Stimulated activated CD4-positive, alpha-beta T cell treated with anti-CD3 and anti-CD28 coated beads, Interleukin-1b, Interleukin-23, amount 100 ng/mL, for 24 hours (primary cell): ENCODE measurements at places on chromosomes 5 and 9.

DNA sequence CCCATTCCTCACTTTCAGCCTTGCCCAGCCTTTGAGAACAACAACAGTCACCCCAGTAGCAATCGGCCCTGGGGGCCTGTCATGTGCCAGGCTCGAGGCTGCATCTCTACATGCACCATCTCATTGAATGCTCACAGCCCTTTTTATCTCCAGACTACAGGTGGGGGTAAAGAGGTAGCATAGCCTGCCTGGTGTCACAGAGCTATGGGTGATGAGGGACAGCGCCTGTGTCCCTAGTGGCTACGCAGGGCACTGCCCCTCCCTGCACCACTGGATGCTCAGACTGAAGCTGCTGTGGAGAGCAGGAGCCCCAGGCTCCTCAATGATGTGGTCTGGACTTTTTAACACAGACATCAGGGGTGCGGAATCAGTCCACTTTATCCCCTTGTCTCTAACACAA, 2.8 kb downstream of the CAMK2A start:
- no peak for DNase-seq

DNA sequence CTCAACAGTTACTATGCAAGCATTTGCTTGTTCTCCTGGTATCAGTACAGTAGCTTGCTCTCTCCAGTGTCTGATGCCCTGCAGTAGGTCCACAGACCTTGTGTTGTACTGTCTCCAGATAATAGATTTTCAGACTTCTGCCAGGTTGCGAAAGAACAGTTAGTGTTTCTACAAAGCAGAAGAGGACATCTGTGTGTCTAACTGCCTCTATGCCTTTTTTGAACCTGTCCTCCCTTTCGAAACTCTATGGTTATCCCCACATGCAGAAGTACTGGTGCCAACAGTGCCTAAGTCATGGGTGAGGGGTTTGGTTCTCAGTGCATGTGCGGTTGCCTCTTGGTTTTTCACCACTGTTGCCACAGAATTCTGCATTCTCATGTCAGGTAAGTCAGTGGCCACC, 45.9 kb downstream of the KCNN2 start:
- DNase-seq, result no peak

GRCh38 chr5:142736247-142736632, 33.9 kb upstream of the ARHGAP26 start:
- no peak for DNase-seq

- DNase-seq, result no peak
These were observed 218.4 kb downstream of the CACNA1B start for GRCh38 chr9:138095813-138096518.

- no peak for DNase-seq
These were observed 76.4 kb downstream of the PRRT1B start for GRCh38 chr9:131621551-131622358.

DNA sequence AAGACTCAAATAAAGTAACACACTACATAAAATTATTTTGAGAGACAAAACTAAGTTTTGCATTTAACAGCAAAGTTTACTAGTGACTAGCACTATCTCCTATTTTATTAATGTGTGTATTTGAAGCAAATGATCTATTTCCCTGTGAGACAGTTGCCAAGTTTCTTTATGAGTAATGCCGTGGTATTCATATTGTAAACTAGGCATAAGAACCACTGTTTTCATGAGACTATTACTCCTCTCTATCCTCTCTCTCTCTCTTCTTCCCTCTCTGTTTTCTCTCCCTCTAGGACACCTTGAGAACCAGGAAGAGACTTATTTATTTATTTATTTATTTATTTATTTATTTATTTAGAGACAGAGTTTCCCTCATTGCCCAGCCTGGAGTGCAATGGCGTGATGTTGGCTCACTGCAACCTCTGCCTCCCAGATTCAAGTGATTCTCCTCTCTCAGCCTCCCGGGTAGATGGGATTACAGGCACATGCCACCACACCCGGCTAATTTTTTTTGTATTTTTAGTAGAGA, 61.1 kb downstream of the MLANA start:
- no peak for DNase-seq

DNA sequence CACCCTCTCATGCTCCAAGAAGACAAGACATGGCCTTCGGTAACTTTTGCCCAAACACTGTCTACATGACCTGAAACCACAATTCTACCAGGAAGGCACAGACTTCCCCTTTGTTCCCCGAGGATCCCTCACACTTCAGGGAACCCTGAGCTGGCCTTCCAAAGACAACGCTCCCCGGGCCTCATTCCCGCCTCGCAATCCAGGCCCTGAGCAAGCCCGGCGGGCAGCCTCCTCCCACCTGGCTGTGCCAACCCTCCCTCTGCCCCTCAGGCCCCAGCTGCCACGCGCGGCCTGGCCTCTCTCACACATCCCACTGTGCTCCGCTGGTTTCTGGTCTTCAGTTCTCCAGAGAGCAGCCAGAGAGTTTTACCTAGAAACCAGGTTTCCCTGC, 7.3 kb downstream of the QSOX2 start:
- no peak for DNase-seq

GRCh38 chr5:82799361-82800077, 277.7 kb downstream of the TMEM167A start:
- no peak for DNase-seq

GRCh38 chr9:113895526-113895925, 19.4 kb downstream of the ZNF618 start:
- no peak for DNase-seq

GRCh38 chr9:28329323-28329722, 756.0 kb upstream of the C9orf72 start:
- DNase-seq, result no peak

- no peak for DNase-seq
These were observed 612 bp upstream of the BBLN start for GRCh38 chr9:128159522-128159783.

DNA sequence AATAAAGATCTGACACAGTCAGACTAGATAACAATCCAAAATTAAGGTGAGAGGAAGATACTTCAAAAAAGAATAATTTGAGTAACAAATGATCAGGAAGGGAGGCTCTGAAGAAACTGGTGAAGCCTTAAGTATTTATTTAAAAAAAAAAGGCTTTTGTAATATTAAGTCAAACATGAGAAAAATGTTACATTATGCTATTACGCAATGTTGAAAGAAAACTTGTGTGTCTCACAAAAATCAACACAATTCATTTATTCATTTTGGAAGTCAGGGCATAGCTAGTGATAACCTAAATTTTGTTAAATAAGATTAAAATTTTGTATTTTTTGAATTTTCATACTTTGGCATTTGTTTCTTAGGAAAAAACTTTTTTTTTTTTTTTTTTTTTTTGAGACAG, 28.2 kb downstream of the WDR41 start:
- no peak for DNase-seq

DNA sequence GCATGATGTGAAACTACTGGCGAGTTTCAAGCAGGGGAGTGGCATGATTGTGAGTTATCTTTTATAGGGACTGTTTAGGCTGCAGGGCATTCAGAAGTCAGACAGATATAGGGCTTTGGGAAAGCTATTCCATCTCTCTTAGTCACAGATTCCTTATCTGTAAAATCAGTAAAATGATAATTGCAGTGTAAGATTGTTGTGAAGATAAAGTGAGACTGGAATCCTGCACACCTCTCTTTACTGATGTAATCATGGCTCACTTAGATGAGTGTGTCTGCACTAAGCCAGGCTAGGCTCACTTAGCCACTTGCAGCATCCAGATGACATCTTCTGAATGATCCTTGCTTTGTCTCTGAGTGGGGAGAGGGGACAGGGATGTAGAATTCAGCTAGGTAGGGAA, 81.8 kb upstream of the MAMDC2 start:
- no peak for DNase-seq

GRCh38 chr5:142794537-142794936, 24.4 kb downstream of the ARHGAP26 start:
- no peak for DNase-seq

GRCh38 chr9:37187713-37188439, 67.5 kb downstream of the ZCCHC7 start:
- DNase-seq, result no peak

DNA sequence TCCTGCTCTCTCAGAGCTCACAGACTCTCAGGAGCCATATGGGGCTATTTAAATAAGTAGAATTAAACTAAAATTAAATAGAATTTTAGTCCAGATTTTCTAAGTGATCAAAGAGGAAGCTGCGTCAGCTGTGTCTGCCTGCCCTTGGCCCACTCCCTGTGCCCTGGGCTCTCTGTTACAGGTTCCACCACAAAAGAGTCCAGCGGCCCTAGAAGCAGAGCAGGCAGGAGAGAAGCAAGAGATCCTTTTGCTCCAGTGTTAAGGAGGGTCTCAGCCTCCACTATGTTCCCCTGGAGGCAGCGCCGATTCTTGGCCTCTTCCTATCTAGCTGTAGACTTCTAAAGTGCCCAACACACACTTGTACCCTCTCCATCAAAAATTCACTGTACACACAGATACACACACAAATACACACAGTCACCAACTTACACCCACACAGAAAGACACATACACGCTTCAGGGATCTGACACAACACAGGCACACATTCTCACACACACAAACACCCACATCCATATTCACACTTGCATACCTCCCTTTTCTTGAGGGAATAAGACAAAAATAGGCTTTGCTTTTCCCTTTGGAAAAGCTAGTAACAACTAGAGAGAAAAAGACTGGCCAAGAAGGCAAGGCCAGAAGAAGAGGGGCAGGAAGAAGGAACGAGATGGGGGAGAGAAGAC, 5.5 kb upstream of the TNIP1 start:
- no peak for DNase-seq

GRCh38 chr5:139459451-139459934, 3.0 kb downstream of the ECSCR start:
- no peak for DNase-seq

DNA sequence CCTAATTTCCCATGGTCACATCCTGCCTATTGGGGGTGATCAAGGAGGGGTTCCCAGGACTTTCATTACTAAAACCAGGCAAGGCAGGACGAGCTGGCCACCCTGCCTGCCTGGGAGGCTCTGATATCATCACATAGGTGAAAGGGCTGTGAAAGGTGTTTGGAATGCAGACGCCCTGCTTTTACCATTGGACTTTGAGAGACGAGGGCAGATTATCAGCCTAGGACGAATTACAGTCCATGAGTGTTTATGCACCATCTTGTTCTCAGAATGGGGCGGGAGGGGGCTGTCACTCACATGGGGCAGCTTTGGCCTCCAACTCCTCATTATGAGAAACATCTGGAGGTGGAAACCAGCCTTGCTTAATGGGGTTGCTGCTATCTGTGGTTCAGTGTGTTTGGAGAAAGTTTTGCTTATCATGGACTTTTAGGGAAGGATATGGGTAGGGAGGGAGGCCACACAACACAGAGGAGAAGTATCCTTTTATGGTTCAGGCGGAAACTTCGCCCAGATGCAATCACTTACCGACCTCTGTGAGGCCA, 69.8 kb upstream of the UBTD2 start:
- no peak for DNase-seq

DNA sequence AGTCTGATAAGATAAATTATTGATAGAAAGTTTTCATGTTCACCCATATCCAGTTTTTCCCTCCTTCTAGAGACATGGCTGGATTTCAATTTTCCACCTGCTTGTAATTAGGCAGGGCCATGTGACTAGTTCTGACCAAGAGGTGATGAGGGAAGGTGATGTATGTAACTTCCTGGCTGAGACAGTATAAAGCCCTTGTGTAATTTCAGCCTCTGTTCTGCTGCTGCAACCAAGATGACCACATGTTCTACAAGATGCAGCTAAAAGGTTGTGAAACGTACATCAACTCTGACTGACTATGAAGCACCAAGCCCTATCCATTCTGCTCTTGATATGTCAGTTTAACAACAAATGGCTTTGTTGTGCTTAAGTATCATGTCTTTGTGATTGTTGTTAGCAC, 376.5 kb upstream of the DAB2 start:
- no peak for DNase-seq

DNA sequence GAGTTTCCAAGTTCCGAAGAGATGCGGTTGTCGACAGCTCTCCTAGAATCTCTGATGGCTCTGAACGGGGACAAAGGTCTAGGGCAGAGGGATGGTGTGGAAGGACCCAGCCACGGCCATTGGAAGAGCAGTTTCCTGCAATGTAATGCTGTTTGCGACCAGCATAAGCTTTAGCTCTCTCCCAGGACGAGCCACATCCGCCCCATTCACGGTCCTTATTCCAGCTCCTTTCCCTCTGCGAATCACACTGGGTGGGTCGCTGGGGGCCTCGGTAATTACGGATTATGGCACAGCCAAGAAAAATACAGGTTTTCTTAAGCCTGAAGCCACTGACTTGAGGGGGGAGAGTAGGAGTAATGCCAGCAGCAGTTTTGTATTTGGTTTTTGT, 22.7 kb downstream of the ANXA2R start:
- DNase-seq, result no peak

DNA sequence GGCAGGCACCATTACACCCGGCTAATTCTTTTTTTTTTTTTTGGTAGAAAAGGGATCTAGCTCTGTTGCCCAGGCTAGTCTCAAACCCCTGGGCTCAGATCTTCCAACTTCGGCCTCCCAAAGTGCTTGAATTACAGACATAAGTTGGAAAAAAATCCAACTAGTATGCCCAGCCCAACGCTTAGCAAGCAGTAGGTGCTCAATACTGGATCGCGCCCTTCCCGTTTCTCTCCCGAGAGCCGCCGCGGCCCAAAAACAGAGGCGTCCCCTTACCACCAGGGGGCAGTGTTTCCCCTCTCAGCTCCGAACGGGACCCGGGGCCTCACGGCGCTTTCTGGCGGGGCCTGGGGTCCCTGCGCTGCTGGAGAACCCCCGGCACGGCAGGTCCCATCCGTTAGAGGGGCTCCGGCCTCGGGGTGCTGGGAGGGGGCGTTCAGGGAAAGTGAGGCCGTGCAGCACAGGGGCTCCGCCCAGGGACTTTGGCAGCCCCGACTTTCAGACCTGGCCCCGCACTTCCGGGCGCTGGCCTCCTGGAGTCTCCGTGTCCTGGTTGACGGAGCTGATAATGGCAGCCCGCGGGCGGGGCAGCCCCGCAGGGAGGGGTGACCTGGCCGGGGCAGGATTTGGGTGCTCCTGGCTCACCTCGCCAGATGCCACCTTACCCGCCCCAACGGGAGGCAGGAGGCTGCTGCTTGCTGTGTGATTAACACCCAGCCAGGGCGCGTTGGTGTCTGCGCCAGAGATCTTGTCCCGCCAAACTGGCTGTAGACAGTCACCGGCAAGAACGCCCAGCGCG, 15.2 kb downstream of the PTGES start:
- peak; percentile 90 for DNase-seq

DNA sequence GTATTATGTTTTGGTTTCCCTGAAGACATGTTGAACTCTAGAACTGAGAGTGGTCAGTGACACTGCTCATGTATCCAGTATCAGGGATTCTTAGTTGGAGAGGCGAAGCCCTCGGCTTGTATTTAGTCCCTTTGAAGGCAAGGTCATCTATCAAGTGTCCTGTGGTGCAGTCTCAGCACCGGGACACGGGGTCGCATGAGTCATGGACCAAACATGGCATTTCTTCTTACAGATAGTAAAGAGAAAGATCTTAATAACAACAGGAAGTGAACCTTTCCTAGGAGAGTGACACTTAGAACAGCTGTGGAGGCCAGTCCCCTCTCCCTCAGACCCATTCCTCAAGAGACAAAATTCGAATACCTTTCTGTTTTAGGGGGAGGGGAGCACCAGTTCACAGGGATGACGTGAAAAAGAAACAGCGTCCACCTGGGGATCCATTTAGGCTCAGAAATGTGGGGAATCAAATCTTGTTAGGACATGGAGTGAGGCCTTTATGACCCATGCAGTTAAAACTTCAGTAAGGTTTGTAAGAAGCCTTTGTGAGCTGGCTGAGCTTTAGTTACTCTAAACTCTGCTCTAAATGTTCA, 86.5 kb downstream of the ADGRV1 start:
- no peak for DNase-seq
